ENCODE measurements at places on chromosomes 7 and 10.

- no peak for DNase-seq
These were observed 269.1 kb downstream of the SUGCT start for GRCh38 chr7:40403703-40404476.

- no peak for DNase-seq
These were observed 54.5 kb downstream of the NRP1 start for GRCh38 chr10:33279811-33280602.

DNA sequence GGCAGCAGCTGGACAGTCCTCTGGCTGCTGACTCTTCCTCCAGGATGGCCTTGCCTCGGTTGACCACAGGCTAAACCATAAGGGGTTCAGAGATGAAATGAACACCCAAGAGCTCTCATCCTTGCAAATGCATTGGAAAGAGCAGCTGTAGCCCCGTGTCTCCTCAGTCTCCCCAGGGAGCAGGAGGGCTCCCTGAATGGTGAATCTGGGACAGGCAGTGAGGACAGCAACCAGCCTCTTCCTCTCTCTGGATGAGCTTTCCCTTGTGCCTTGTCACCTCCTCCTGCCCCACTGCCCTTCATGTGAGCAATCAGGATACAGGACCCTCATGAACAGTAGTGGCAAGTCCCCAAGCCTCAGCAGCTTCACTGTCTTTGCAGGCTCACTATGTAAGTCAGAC, 23.9 kb upstream of the GDF10 start:
- DNase-seq: no peak

DNA sequence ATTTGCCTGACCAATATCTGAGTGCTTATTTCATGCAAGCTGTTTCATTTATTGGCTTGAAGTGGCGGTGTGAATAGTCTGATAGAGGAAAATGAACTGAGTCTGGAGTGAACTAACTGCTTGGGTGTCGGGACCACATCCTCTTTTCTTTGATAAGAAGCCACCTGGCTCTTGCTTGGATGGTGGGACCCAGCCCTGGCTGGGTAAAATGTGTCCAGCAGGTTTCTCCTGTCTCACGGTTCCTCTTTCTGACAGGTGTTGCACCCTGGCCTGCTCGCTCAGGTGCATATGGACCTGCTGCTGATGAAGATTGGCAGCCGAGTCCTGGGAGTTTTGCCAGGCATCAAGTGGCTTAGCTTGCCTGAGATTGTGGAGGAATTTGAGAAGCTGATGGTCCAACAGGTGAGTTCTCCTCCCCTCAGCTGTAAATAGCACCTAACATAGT, 1.6 kb downstream of the ADCK2 start:
- no peak for DNase-seq

GRCh38 chr10:31963589-31963980, 35.0 kb upstream of the ARHGAP12 start:
- DNase-seq: no peak

GRCh38 chr7:120181499-120181898, 91.5 kb upstream of the KCND2 start:
- no peak for DNase-seq
